ENCODE measurements at places on chromosomes 3 and 15.

DNA sequence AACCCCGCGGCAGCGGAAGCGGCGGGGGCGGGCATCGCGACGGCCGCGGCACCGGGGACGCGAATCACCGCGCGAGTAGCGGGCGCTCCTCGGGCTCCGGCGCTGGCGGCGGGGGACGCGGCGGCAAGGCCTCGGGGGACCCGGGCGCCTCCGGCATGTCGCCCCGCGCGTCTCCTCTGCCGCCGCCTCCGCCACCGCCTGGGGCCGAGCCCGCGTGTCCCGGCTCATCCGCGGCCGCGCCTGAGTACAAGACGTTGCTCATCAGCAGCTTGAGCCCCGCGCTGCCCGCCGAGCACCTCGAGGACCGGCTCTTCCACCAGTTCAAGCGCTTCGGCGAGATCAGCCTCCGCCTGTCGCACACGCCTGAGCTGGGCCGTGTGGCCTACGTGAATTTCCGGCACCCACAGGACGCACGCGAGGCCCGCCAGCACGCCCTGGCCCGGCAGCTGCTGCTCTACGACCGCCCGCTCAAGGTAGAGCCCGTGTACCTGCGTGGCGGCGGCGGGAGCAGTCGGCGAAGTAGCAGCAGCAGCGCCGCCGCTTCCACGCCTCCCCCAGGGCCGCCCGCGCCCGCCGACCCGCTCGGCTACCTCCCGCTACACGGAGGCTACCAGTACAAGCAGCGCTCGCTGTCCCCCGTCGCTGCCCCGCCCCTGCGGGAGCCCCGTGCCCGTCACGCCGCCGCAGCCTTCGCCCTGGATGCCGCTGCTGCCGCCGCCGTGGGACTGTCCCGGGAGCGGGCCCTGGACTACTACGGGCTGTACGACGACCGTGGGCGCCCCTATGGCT lies 675 bp downstream of the RBM15B start:
- no peak for DNase-seq

DNA sequence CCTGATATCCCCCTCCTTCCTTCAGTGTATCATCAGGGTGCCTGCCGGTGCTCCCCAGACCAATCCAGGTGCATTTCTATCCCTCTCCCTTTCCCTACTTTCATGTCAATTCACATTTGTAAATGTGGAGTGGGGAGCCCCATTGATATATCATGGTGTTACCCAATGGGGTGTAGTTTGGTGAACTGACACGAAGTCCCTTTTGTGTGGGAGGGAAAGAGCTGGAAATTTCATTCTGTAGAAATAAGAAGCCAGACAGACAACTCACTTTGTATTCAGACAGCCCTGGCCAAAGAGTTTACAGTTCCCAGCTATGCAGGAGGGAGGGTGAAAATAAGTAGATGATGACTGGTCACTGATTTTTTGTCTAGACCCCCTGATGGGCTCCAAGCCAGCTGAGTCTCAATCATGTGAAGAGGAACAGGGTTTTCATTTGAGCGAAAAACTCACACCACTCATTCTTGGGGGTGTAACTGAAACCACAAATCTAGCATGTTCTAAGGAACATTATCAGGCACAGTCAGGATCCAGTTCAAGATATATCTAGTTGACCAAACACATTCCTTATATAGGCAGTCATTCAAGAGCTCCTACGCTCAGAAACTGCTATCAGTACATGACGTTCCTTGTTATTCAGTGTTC lies 58.9 kb downstream of the LMCD1 start:
- no peak for DNase-seq

GRCh38 chr3:81592101-81592500 lies 169.3 kb downstream of the GBE1 start:
- DNase-seq: no peak

GRCh38 chr15:90201944-90202375 lies 830 bp downstream of the SEMA4B start:
- no peak for DNase-seq

DNA sequence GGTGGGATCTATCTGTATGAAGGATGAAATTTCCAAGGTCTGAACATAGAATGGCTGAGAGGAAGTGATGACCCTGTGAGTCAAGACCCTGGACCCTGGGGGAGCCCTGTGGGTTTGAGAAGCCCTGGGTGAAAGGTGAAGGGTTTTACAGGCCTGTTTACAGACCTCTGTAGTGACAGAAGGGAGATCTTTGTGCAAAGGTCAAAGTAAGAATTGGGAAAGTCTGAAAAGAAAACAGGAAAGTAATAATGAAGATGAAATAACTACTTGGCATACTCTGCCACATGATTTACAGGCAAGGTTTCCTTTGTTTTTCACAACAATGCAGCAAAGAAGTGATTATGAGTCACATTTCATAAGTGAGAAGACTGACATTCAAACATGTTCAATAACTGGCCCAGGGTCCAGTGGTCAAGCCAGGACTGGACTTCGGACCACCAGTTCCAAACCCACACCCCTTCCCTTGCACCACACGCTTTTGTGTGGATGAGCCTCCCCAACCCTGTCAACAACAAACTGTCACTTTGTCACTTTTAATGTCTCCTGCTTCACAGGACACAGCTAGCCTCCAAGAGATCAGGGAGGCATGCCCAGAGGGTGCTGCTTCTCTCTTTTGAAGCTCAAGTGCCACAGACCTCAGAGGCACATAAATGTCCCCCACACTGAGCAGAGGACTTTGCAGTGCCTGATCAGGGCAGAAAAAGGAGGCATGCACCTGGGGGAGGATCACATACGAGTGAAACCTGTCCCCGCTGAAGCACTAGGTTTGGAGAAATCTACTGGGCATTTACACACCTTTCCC lies 21.5 kb downstream of the CD86 start:
- no peak for DNase-seq

DNA sequence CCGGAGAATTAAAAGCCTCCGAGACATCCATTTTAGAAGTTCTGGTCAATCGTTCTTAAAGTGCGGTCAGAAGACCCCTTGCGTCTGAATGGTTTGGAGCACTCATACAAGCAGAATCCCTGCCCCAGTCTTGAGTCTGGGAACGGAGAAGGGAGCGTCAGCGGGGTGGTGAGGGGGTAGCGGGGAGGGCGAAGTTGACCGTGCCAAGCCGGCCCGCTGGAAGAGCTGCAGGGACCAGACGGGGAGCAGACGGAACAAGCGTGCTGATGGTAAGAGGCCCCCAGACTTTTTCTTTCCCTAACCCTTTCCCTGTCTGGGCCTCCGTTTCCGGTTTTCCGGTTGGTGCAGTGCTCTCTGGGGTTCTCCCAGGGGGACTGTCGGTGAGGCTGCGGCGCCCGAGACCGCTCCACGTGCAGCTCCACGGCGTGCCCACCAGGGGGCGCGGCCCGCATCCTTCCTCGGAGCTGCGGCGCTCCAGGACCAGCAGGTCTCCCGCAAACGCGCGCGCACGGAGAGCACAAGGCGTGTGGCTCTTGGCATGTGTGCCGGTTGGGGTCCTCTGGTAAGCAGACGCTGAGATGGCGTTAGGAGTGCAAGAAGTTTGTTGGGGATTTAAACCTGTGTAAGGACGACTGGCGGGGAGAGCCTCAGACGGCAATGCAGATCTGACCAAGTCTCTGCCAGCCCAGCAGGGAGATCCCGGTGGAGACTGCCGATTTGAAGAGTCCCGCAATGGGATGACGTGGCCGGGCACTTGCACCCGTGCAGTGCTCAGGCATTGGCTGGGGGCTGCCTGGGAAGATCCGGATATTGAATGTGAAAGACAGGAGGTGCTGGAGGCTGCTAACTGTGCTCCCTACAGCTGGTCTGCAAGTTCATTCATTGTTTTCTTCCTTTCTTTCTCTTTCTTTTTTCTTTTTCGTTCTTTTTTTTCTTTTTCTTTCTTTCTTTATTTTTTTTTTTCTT lies 19.2 kb upstream of the CORO2B start:
- peak; percentile 79 for DNase-seq

DNA sequence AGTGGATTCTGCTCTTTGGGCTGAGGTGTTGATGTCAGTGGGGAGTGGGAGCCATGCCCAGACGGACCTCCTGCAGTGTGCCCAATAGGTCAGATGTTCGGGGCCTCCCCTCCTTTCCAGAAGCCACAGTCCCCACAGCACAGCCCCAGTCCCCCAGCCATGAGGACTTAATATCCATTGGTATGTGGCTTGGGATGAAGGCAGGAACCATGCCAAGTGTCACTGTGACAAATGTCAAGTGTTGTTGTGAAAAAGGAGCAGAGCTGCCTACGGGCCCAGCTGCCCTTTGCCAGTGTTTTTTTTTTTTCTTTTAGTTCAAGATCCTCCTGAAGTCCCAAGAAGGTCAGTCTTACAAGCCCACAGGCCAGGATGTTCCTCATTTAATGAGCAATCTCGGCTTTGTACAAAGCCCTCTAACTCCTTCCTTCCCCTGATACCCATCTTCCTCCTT lies 12.2 kb downstream of the SEMA3G start:
- no peak for DNase-seq

DNA sequence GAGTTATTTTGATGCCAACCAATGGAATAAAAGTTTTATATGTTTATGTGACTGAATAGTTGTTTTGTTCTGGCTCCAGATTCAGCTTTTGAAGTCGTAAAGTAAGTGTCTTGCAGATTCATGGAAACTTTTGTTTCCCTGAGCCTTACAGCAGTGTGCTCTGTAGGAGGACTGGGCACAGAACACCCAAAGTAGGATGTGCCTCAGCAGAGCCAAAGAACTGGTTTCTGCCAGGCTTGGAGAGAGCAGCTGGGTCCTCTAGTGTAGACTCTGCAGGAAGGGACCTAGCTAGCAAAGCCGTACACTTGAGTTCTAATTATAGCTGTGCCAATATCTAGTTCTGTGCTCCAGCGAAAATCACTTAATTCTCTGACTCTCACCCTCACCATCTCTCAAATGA lies 261.2 kb upstream of the DNAJC19 start:
- DNase-seq: no peak

- no peak for DNase-seq
Observed at GRCh38 chr3:60919296-60919695, 332.0 kb downstream of the FHIT start.

- DNase-seq: no peak
Observed at GRCh38 chr3:96101006-96101560, 713.3 kb upstream of the EPHA6 start.

- no peak for DNase-seq
Observed at GRCh38 chr15:91885714-91886270, 32.3 kb downstream of the SLCO3A1 start.

- DNase-seq: no peak
Observed at GRCh38 chr3:143147707-143148106, 28.1 kb downstream of the CHST2 start.

DNA sequence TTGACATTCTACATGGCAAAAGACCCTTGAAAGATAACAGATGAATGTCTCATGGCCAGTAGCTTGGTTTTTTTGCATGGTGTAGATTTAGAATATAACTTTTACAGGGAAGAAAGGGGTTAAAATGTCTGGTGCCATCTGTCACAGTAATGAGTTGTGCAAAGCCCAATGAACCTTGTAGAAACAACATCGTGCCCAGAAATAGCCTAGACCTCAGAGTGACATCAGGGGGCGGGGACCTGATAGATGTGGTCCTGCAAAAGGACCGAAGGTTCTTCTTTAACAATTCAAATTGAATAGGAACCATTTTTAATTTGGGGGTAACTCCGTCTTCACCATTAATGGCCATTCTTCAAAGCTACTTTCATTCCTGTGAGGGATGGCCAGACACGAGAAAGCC lies 254.1 kb upstream of the CTDSPL start:
- no peak for DNase-seq

- DNase-seq: no peak
Observed at GRCh38 chr15:85414495-85414894, 34.1 kb downstream of the AKAP13 start.

GRCh38 chr15:31384568-31384967 lies 57.9 kb downstream of the KLF13 start:
- no peak for DNase-seq

DNA sequence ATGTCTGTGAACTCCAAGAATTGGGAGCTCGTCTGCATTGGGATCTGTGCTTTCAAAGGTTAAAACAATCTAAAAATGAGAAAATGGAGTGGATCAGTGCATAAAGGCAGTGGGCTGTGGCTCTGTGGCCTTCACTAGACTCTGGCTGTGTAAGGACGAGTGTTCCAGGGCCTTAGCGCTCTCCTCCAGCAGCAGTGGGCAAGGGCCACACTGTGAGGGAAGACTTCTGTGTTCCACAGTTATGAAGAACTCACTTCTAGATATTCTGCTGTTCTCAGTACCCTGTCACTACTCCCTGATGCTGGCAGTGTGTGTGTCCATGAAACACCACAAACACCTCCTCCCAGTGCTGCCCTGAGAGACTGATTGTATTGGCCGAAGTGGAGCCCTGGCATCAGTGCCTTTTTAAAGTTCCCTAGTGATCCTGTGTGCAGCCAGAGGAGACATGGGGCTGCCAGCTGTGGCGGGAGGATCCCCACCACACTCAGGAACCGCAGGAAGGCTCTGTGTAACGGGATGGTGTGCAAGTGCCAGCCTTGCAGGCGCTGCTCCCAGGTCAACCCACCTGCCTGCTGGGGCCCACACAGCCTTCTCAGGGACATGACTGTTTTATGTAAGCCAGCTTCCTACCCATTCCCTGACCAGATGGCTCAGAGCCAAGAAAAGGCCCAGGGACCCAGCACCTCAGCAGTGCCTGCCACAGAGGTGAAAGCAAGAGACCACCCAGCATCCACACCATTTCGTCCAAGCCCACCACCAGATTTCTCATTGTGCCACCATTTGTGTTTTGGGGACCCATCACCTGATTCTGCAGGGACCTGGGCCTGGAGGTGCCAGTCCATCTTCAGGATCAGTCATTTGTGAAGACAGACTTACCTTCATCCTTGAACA lies 40.4 kb downstream of the ABTB1 start:
- no peak for DNase-seq

DNA sequence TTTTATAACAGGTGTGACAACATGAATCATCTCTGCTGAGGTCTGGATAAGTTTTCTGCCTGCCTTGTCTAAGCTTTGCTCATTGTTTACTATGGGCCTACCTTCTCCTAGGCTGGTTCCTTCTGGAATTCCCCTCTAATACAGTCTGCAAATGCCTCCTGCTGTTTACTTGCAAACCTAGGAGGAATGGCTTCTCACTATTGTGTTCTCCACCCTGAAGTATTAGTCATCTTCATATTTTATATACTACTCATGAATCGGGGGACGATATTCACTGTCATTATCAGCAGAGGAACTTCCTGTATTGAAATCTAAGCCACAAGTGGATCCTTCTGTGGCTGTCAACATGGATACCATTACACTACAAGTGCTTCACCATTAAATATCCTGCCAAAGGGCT lies 154.8 kb downstream of the PLCL2 start:
- no peak for DNase-seq

GRCh38 chr15:57143511-57144078 lies 225.2 kb downstream of the TCF12 start:
- no peak for DNase-seq

GRCh38 chr3:169634618-169635236 lies 28.8 kb downstream of the MECOM start:
- no peak for DNase-seq

DNA sequence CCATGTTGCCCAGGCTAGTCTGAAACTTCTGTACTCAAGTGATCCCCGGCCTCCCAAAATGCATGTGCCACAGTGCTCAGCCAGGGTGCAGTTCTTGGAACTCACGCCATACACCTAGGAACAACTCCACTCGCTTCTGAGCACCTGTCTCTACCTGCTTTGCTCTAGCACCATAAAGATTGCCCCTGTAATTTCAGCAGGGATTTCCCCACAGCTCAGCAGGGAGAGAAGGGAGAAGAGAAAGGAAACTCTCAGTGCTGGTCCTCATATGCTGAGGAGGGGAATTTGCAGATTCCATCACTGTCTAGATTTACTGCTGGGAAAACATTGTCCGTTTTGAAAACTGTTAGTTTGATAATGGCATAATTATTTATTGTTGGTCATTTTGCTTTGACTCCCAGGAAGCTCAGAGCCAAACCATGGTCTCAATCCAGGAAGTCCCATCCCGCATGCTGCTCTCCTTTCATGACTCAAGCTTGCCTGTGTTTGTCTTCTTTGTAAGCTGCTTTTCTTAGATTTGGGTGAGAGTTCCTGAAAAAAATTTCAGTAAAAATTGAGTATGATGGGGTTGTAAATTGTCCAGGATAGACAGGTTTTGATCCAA lies 24.2 kb downstream of the TRIM71 start:
- no peak for DNase-seq
